Vagina (tissue), 2 donors: ENCODE measurements at places on chromosomes 12 and 14.

DNA sequence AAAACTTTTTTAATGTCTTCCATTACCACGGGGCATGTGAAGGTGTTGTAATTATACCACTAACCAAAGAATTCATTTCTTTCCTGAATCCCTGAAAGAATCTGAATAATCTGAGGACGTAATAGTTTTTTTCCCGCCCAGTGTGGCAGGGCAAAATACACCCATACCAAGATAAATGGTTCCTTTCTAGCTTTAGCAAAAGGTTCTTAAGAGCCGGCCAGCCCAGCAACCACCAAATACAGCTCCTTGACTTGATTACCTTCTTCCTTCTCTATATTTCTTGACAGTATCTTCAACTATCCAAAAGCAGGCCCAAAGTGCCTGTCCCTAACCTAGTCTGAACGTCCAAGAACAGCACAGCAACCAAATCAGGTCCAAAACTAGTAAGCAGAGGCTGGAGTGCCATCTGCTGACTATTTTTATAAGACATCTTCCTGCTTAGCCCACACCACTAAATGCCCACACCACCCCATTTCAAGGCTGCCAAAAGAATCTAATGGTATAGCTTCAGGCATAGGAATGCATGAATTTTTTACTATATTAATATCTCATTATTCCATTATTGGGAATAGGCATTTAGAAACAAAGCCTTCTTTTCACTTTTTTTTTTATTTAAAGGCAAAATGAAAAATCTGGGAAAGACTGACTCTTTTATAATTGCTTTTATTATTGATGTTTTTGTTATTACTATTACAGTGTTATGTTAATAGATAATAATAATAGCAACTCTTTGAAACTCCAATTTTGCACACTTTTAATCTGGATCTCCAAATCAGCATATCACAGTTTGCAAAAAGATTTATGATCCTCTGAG lies 524.4 kb downstream of the MED13L start:
- DNase-seq: no peak

- no peak for DNase-seq
Observed at GRCh38 chr12:119666226-119666795, 1.6 kb upstream of the PRKAB1 start.

DNA sequence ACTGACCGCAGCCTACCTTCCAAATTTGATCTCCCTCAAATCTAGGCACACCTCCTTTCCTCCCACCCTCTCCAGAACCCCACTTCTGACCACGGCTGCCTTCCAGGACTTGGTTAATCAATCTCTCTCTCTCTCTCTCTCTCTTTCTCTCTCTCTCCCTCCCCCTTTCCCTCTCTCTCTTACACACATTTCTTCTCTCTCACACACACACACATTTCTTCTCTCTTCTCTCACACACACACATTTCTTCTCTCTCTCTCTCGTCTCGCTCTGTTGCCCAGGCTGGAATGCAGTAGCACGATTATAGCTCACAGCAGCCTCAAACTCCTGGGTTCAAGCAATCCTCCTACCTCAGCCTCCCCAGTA lies 521 bp upstream of the GMFB start:
- no peak for DNase-seq

DNA sequence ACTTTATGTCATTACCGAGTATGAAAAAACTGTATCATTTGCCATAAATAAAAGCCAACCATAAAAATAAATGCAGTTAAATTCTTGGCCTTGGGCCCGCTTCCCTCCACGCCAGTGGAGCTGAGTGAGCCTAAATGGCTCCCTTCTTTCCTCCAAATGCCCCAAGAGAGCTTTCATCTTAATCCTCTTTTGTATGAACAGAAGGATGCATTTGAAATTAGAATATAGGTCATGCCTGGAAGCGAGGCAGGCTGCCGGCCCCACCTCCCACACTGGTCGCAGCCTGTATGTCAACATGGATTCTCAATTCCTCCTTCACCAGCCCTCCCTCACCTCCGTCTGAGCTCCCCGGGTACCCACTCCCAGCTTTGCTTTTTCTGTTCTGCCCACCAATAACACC lies 245.7 kb downstream of the SLC15A4 start:
- DNase-seq: no peak

DNA sequence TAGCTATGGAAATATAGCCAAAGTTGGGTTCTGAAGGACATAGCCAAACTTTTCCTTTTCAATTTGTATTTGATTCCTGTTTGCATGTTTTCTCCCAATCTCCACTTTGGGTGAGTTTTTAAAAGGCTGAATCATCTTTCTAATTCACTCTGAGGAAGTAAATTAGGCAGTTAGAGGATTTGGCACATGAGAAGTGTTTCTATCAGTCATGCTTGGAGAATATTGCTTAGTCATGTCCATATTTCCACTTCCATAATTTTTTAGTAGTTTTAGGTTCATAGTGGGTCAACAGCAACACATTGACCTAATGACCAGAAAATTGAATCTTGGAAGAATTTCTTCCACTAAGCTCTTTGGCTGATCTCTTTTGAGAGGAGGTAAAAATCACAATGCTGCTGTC lies 21.8 kb downstream of the IRAK3 start:
- DNase-seq: no peak

GRCh38 chr12:104479123-104479662 lies 22.4 kb downstream of the CHST11 start:
- no peak for DNase-seq

- DNase-seq: no peak
Observed at GRCh38 chr12:81329085-81329484, 251.2 kb downstream of the ACSS3 start.
